ENCODE measurements at places on chromosomes 1 and 21.

DNA sequence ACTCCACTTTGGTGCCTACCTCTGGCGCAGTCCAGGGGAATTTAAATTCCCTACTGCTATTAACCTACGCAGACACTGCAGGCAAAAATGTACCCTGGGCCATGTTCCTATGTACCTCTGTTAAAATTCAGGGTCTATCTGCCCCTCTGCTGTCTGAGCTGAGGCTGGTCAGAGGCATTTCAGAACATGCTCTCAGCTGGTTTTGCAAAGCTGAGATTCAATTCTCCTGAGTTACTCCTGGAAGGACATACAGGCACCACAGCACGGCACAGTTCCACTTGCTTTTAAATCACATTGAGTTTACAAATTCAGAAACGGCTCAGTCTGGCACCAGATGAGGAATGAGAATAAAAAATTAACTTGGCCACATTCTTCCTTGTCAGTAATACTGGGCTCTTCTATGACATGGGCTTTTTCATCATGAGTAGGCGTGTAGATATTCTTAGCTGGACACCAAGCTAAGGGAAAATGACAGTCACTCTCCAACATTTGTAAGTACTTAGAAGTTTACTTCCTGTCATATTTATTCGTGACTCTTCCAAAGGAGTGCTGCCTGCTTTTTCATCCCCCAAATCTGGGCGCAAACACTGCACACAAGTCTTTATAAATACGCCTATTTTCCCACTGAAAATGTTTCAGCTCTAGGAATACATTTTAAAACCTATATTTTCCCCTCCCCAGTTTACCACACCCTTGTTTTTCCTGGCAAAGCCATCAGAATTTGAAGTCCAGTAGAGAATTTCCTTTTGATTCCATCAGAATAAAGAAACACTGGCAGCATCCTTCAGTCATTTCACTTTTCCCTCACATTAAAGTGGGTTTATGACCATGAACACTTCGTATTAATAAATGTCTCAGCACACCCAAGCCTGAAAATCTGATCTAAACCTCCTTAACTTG is 1.9 kb downstream of the C1orf198 start:
- no peak for DNase-seq

DNA sequence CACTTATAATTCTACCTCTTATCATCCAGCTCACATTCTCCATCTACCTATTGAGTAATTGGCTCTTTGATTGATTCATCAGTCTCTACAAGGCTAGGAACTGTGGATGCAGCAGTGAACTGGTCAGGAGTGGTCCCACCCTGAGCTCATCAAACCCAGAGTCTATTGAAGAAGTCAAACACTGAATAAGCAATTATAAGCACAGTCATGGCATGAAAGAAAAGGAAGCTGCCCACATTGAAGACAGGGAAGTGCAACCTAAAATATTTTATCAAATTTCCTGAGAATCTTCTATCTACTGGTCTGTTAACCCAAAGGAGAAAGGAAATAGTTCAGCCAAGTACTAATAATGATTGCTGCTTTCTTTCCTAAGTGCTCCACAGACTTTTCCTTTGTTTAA is 35.7 kb downstream of the ACP6 start:
- no peak for DNase-seq

GRCh38 chr1:111747282-111747734 is 8.1 kb upstream of the INKA2 start:
- peak; percentile 45 for DNase-seq

DNA sequence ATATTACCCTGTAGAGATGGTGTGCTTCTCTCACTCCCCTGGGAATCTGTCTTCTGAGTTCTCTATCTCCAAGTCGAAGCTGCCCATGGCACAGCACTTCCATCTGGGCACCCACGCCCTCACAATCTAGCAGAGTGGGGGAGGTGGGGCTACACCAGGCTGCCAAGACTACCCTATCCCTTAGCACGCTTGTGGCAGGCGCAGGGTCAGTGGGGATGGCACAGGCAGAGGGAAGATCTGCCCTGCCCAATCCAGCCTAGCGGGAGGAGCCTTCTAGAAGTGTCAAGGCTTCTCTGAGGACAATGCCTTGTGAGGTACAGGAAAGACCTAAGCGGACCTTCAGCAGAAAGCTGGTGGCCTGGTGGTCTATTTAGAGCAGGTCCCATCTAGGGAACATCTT is 49.1 kb downstream of the DMAP1 start:
- DNase-seq, result no peak

DNA sequence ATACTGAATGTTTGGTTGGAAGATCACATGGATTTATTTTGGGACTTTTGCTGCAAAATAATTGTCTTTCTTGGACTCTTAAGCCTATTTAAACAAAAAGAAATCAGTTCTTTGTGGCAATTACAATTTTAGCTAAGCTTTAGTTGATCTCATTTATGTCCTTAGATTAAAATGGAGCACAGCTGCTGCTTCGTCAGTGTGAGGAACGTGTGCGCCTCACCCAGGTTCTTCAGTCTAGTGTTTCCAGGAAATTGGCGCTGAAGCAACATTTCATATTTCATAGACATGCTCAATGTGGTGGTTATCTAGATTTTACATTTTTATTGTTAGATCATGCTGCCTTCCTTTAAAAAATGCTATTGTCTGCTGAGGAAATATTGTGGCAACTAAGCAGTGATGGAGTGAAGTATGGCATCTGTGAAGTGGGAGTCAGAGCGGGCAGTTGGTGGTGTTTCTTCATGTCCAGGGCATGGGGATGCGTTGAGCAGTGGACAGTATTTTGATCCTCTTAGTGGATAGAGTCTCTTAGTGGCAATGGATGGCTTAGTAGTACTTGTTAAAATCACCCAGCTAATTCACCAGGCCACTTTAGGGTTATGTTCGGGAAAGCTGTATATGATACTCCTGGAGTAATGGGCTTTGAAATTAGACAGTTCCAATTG is 5.6 kb downstream of the DDI2 start:
- DNase-seq, result no peak

DNA sequence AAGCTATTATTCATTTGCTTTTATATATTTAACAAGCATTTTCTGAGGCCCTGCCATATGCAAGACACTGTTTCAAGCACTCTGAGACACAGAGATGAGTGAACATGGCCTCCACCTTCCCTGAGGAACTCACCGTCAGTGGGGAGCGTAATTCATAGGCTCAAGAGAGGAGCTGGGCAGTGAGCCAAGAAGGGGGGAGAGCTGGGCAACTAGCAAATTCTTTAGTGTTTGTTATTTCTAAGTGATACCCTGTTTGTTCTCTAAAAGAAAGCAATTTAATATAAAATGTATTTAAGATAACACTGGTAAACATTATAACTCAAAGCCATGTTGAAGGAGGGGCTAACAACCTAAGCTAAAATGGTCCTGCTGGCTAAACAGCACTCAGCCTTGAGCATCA is 119.2 kb upstream of the NGF start:
- DNase-seq, result no peak

DNA sequence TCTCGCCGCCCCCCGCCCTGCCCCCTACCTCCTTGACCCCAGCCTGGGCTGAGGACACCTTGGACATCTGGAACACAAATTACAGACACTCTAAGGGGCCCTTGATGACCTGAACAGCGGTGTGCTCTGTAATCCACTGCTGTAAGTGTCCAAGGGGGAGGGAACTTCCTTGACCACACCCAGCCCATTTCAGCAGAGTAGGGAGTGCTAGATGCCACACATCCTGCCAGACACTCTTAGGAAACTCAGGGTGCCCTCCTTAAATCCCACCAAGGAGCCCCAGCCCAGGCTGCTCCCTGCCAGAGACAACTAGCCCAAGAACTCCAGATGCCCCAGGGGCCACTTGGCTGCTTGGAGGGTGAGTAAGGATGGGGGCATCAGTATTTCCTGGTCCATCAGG is 282.2 kb downstream of the RRAGC start:
- no peak for DNase-seq

GRCh38 chr1:151535326-151536271 is 4.5 kb upstream of the TUFT1 start:
- no peak for DNase-seq

GRCh38 chr1:226939438-226940028 is 561 bp upstream of the COQ8A start:
- peak; percentile 37 for DNase-seq

- DNase-seq, result no peak
Measured at GRCh38 chr1:223720971-223721591, 8.7 kb downstream of the CAPN2 start.

GRCh38 chr1:165350840-165351239 is 5.7 kb downstream of the LMX1A start:
- no peak for DNase-seq

DNA sequence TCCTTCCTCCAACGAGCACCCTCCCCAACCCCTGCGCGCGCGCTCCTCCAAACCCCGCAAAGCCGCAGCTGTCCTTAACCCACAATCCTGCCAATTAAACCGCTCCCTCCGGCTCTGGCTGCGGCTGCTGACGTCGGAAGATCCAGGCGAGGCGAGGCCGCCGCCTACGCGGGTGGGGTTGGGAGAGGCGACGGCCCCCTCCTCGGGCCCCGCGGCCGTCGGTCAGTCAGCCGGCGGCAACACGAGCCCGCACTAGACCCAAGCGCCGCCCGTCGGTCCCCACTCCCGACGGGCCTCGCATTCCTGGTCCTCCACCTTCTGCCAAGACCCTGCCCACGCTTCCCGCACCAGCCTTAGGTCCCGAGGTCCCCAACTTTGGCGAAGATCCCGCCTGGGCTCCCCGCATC is 75.4 kb downstream of the VWA5B1 start:
- DNase-seq, result no peak

- DNase-seq, result no peak
Measured at GRCh38 chr1:163191301-163191700, 11.4 kb downstream of the RGS5 start.

- no peak for DNase-seq
Measured at GRCh38 chr1:39116860-39117728, 87.4 kb upstream of the MACF1 start.

- no peak for DNase-seq
Measured at GRCh38 chr1:172679000-172679772, 20.3 kb downstream of the FASLG start.

GRCh38 chr1:28208818-28209441 is 23.9 kb downstream of the DNAJC8 start:
- peak; percentile 40 for DNase-seq

GRCh38 chr1:244088161-244088560 is 37.1 kb downstream of the ZBTB18 start:
- no peak for DNase-seq

GRCh38 chr1:226203240-226203639 is 16.7 kb upstream of the ACBD3 start:
- no peak for DNase-seq

DNA sequence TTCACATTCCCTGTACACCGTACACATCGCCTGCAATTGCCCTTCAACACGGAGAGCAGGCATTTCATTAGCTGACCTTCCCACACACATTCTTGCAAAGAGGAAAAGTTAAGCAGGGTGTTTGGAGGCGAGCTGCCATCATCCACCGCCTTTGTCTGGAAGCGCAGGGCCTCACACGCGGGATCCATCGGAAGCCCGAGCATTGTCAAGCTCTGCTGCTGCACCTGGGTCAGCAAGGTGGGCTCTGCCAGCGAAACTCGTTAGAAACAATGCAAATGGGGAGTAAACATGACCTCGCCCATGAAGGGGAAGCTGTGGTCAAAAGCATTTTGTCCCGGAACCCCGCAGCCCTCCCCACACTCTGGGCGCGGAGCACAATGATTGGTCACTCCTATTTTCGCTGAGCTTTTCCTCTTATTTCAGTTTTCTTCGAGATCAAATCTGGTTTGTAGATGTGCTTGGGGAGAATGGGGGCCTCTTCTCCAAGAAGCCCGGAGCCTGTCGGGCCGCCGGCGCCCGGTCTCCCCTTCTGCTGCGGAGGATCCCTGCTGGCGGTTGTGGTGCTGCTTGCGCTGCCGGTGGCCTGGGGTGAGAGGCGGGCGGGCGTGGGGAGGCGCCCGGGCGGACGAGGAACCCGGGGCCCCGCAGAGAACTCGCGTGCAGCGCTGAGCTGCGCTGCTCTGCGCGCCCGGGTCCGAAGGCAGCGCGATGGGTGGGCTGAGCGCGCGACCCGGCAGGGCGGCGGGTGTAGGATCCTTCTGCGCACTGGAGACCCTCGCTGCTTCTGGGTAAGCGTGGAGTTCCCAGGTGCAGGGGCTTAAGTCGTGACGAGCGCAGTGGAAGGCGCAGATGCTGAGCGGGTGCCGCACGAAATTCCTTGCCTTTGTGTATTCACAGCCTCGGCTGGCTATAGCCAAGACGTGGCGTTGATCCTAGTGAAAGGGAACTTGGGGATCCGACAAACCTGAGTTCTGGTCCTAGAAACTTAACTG is at the start of gene CR1:
Gene CR1 (plus strand): TSS at position 357 of the 992 bp plus-strand sequence. CDS start 111 bp downstream, at position 468.
- DNase-seq, result no peak

DNA sequence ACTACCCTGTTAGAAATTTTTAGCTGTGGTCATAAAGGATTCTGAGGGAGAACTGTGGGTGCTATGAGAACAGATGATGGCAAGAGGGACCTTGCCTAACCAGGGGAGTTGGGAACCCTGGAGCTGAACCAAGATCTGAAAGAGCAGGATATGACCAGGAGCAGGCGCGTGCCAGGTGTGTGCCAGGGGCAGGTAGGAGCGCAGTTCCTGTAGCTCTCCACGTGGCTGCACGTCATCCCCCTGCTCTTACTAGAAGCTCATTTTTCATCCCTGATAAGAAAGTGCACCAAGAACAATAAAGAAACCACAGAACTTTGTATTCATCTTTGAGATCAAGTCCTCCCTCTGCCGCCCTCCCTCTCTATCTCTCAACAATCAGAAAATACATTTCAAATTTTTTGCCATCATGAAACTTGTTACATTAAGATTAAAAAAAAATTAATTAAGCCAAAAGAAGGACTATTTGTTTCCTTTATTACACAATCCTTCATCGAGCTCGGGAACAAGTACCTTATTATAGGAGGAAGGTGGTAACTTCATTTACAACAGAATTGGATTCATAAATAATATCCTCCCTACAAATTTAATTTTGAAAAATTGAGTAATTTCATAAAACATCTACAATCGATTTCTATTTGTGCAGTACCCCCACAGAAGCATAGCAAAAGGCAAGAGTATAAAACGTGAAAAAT is 78.5 kb downstream of the SLC35F3 start:
- no peak for DNase-seq

- DNase-seq, result no peak
Measured at GRCh38 chr1:156281693-156282478, 739 bp downstream of the SMG5 start.

GRCh38 chr1:156551066-156551643 is 21.2 kb downstream of the IQGAP3 start:
- DNase-seq, result no peak
